LoVo (cell line): ENCODE measurements at places on chromosomes 1 and 21.
A peak's percentile ranks its signal among the peaks of the same experiment; 100 is the strongest.

DNA sequence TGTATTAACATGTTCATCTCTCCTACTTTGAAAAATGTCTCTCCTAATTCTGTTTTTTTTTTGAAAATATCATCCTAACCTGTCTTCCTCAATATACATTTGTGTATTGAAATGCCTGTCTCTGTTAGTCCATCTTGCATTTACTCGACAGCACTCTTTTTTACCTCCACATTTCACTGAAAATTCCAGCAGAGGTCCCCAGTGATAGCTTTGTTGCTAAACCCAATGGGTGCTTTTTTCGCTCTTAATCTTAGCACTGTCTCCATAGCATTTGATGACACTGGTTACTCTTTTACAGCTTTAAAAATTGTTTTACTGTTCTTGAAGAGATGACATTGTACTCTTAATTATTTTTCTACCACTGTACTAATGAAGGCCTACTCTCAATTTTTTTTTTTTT, 10.8 kb downstream of the OSBPL9 start:
- DNase-seq: no peak

GRCh38 chr1:42730988-42731387, 9.0 kb downstream of the CLDN19 start:
- peak; percentile 14 for DNase-seq

DNA sequence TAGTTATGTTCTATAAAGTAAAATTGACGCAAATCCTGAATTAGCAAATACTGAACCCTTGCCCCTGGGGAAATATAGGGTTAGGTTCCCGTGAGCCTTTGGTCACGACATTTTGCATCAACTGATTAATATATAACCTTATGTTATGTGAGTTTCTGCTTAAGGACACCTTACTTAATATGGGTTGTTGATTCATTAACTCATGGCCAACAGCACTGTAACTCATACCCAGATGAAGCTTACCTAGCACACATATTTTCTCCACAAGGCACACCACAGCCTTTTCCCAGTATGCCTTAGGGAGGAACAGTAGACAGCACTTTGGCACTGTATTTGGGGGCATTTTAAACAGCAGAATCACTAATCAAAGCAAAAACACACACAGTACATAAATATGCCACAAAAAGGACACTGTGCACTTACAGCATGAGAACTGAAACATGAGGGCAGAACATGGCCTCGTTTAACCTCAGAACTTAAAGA, 15.1 kb downstream of the INAVA start:
- DNase-seq: no peak

DNA sequence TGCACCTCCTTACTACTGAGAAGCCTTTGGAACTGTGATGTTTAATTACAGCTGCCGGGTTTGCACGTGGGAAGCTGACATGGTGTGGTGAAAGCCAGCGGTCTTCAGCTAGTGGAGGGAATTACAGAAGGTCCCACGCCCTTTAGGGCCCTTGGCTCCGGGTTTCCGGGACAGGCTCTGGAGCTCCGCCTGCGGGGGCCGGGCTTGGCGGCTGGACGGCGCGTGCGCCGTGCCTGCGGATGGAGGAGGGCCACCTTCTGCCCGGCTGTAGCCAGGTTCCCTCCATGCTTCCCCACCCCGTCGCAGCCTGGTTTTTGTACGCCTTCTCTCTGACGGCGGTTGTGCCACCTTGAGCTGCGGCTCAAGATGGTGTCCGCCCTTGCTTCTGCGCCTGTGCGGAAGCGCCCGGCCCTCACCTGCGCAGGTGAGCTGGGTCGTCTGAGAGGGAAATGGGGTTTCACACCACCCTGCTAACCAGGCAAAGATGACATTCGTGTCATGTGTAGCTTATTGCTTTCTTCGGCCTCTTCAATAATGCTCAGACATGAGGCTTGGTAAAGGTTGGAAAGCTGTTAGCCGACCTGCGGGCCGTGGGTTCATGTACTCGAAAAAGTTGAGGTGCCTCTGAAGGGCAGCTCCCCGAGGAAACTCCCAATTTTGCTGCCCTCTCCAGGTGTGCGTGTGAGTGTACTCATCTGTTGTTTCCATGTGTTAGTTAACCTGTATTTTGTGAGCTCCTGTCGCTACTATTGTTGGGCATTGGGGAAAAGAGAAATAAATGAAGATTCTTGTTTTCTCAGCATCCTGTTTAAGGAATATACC, 36.6 kb upstream of the OPRD1 start:
- no peak for DNase-seq

- DNase-seq: no peak
Observed at GRCh38 chr1:229841230-229841629, 215.2 kb downstream of the URB2 start.

- DNase-seq: no peak
Observed at GRCh38 chr1:230696218-230696617, 17.7 kb downstream of the AGT start.

DNA sequence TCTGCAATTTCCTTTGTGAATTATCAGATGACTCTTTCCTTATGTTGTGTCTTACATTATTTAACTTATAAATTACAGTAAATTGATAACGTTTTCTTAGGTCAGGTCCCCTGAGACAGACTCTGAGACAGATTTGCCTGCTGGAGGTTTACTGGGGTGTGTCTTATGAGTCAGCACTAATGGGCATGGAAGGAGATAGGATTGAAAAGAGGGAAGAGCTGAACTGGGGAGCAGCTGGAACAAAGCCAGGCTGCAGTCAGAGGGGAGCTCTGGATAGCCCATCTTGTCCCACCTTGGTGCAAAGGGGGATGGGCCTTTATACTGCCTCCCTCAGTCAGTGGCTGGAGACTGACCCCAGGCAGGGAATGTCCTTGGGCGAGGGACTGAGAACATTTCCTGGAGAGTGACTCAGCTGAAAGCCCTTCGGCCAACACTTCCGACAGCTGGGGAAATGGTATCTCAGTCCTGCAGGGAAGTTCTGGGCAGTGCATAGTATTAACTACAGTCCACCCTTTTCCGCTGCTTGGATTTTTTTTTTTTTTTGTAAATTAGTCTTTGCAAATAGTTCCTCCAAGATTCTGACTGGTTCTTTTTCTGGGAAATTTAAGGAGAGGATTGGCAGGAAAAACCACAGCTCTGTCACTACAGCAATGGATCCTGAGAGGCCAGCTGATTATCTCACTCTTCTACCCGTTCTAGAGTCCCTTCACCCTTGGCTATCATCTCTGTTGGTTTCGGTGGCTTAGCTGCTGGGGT, 39.1 kb upstream of the CDC42BPA start:
- DNase-seq: peak; percentile 83

- no peak for DNase-seq
Observed at GRCh38 chr21:17622018-17622417, 9.3 kb upstream of the BTG3 start.

DNA sequence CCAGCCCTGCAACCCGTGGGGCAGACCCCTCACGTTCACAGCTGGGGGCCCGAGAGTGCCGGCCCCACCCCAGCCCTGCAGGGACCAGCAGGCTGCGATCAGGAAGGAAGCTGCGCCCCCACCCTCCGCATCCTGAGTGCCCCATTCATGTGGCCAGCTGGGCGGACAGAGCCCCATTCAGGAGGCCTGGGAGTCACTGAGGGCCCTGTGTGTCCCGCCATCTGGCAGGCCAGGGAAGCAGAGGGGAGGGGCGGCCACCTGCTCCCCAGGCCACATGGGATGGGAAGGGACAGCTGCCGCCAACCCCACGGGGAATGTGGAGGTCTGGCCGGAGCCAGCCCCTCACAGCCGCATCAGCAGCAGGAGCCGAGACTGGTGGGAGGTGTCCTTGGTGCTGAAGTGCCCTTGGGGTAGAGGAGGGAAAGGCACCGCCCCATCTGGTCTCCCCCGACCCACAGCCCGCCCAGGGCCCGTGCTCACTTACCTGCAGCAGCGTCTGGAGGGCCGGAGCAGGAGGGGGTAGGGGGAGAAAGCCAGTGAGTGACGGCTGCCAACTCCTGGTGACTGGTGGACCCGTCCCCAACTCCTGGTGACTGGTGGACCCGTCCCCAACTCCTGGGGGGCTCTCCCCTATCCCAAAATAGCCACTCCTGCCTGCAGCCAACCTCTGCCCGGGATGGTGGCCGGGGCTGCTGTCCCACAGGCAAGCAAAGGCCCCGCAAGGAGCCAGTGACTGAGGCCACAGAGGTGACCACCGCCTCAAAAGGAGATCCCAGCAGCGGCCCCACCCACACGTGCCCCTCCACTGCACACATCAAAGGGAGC, 8.7 kb downstream of the ACAP3 start:
- DNase-seq: no peak

GRCh38 chr1:77473690-77474089, 191.9 kb downstream of the AK5 start:
- DNase-seq: no peak
